ENCODE measurements at places on chromosomes 11 and 22. TPM values are rescaled to one million over a fixed set of nuclear protein-coding genes. Genes with fewer than 3 reads are reported as not detected.

DNA sequence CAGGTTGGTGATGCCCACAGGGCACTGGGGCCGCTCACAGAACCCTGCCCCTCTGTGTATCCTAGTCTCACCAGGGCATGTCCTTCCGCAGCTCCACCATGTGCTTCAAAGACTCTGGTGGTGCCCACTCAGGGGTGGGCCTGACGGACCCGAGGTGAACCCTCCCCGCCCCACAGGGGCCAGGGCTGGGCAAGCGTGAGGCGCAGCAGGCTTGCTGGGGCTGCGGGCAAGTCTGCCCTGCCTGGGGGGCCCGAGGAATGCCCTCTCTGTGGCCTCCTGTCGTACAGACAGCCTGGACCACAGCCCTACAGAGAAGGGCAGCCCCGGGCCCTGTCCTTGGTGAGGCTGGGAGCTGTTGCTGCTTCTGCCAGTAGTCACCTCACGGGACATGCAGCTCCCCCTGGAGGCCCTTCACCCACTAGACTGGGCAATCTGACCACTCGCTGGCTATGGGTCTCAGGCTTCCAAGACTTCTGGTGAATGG is 40.2 kb downstream of the TBX1 start:
- no peak for DNase-seq

DNA sequence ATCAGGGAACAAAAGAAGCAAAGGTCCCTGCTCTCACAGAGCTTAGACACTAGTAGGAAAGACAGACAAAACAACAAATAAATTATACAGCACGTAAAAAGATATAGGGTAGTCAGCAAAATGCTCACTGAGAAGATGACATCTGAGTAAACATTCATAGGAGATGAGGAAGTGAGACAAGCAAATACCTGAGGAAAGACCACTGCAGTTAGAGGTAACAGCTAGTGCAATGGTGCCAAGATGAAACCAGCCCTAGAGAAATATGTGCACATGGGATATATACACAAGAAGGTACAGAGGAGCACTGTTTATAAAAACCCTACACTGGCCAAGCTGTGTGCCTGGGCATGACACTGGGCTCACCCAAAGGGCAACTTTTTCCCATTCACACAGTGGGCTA is 9.8 kb downstream of the CYP2R1 start:
- DNase-seq, result no peak

DNA sequence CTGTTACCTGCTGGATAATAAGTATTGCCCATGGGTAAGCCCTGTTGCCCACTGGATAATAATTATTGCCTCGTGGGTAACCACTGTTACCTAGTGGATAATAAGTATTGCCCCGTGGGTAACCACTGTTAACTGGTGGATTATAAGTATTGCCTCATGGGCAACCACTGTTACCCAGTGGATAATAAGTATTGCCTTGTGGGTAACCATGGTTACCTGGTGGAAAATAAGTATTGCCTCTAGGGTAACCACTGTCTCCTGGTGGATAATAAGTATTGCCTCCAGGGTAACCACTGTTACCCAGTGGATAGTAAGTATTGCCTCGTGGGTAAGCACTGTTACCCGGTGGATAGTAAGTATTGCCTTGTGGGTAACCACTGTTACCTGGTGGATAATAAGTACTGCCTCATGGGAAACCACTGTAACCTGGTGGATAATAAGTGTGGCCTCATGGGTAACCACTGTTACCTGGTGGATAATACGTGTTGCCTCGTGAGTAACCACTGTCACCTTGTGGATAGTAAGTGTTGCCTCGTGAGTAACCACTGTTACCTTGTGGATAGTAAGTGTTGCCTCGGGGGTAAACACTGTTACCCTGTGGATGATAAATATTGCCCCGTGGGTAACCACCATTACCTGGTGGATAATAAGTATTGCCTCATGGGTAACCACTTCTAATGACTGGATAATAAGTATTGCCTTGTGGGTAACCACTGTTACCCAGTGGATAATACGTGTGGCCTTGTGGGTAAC is 29.0 kb upstream of the NXPE4 start:
- no peak for DNase-seq

The GVQW3 gene
- 9.9 TPM for total RNA-seq

The NCR3LG1 gene
- 12.3 TPM for total RNA-seq

The GUCY1A2 gene
- total RNA-seq, result 13.2 TPM

The SERPINH1 gene
- total RNA-seq, result 151 TPM

GRCh38 chr11:125513705-125514265 is 17.7 kb upstream of the FEZ1 start:
- DNase-seq, result no peak

DNA sequence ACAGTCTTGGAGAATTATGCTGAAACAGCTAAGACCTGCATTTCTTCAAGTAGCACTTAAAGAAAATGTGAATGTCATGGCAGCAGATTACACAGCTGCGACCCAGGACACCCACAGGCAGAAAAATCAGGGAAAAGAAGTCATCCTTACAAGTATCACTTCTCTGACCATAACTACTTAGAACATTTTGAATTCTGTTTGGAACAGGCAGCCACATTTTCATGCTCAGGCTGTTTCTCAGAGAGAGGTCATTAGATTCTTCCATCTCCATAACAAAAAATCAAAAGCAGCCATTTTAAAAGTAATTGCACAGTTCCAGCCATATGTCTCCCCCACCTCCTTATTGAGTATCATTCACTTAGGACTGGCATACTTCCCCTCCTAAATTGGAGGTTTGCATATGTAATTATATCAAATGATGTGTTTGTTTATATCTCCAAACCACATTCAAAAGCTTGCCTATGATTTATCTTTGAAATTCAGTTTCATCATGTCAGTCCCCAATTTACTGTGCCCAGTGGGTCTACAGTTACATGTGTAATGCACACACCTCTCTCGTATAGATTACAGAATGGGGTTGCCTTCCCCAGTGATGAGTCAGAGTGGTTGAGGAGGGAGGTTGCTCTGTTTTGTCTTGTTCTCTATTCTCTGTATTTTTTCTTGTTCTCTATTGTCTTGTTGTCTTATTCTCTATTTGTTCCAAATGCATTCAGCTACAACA is 276.5 kb upstream of the MTNR1B start:
- DNase-seq, result no peak

The CELSR1 gene
- 27.8 TPM for total RNA-seq

- no peak for DNase-seq
Measured at GRCh38 chr11:2951231-2952110, 22.3 kb upstream of the PHLDA2 start.

DNA sequence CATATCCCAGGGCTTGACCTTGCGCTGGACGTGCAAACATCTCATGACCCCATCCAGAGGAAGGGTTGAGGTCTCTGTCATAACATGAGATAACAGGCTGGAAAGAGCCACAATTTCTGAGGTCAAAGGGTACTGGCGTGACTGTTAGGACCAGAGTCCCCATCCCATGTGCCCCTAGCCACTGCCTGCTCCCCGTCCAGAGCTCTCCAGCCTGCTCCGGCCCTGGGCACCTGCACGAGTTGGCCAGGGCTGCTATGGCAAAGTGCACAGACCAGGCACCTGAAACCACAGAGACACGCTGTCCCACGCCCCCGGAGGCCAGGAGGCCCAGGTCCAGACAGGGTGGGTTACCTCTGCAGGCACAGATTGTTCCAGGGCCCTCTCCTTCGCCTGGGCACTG is 58.9 kb downstream of the SHANK2 start:
- no peak for DNase-seq

DNA sequence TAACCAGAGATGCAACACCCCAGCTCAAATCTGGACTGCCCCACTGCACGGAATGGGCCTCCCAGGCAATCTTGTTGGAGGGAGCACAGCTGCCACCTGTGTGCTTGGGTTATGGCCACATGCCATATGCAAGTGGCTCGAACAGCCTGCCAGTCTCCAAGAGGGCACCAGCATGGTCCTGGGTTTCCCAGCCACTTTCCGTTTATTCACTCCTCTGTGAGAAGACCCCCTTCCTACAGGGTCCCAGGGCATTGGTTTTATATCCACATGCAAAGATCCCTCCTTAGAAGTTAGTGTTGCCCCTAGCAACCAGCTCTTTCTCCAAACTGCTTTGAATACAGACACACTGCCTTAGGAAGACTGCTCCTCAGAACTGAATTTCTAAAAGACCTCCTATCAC is 487.8 kb downstream of the BUD13 start:
- no peak for DNase-seq

The LMO2 gene
- 13.0 TPM for total RNA-seq

DNA sequence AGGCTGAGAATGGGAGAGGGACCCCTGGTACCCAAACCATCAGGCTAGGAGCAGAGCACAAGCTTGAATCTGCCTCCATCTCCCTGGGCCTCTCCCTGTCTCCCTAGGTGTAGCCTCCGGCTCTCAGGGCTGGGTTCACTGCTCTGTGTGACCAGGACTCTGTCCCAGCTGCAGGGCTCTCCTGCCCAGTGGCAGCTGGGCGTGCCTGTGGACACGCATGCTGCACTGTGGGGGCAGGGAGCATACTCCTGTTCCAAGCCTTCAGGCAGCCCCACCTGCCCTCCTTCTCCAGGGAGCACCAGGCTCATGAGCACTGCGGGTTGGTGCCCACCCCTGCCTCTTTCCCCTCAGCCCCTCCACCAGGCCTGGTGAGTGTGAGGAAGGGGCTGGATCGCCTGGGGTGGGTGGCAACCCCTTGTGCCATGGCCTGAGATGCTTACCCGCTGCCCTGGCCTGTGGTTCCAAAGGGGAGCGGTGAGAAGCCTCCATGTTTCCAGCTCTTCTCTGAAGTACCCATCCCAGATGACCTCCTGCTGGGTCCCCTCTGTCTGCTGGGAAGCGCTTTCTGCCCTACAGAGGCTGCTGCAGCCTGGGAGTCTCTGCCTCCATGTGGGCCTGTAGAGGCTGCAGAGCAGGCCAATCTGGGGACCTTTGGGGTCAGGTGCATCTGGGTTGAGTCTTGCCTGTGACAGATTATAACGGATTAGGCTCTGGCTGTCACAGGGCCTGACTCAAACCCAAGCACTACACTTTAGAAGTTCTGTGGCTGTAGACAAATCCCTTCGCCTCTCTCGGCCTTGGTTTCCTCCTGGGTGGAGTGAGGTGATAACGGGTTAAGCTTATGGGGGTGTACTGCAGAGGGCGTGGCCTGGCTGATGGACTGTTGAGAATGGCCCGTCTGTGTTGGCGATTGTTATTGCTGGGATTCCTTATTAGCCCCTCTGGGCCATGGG is 43.7 kb downstream of the WNT11 start:
- no peak for DNase-seq

DNA sequence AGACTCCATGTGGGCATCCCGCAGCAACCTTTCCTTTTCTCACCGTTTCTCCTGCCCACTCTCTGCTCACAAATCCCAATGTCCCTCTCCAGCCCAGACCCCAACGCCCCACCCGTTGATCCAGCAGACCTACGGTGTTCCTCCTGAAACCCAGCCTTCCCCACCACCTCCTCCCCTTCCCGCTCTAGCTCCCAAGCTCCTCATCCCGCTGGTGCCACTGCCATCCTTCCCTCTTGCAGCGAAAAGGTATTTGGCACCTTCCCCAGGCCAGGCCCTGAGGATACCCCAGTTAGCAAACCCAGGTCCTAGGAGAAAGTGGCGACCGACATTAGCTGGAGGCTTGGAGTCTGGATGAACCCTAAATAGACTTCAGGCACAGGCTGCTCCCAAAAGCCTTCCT is 84.0 kb upstream of the RTL6 start:
- peak; percentile 58 for DNase-seq

The MUC5B gene
- total RNA-seq, result 0.48 TPM

DNA sequence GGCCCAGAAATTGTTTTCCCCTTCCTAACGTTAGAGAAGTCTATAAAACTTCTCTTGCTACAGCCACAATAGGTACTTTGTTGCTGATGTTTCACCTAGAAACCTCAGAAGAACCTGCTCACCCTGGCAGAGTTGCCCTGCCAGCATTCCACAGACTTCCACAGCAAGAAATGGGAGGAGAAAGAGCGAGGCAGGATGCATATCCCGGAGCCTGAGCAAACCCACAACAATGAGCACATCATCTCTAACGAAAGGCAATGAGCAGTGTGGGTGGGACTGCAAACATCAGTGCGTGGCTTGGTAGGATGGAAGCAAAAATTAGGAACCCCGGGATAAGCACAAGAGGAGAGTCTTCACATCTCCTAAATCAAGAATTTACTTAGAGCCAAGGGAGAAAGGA is 892.3 kb downstream of the OPCML start:
- DNase-seq, result no peak

GRCh38 chr11:83069441-83070043 is 2.2 kb downstream of the RAB30 start:
- DNase-seq, result no peak

The OR2AG2 gene
- total RNA-seq, result not detected

- no peak for DNase-seq
Measured at GRCh38 chr11:11391796-11392463, 38.9 kb upstream of the CSNK2A3 start.

The ZNF143 gene
- total RNA-seq, result 30.3 TPM

- no peak for DNase-seq
Measured at GRCh38 chr11:63564056-63564774, 1.0 kb upstream of the PLAAT2 start.

GRCh38 chr22:31977939-31978338 is 33.6 kb downstream of the YWHAH start:
- DNase-seq, result no peak

The MMP11 gene
- 17.8 TPM for total RNA-seq

GRCh38 chr11:10993186-10993585 is 135.3 kb upstream of the ZBED5 start:
- no peak for DNase-seq

- DNase-seq, result no peak
Measured at GRCh38 chr11:45525393-45525792, 140.0 kb downstream of the CHST1 start.

GRCh38 chr11:112656772-112657428 is 304.3 kb upstream of the NCAM1 start:
- DNase-seq, result no peak

DNA sequence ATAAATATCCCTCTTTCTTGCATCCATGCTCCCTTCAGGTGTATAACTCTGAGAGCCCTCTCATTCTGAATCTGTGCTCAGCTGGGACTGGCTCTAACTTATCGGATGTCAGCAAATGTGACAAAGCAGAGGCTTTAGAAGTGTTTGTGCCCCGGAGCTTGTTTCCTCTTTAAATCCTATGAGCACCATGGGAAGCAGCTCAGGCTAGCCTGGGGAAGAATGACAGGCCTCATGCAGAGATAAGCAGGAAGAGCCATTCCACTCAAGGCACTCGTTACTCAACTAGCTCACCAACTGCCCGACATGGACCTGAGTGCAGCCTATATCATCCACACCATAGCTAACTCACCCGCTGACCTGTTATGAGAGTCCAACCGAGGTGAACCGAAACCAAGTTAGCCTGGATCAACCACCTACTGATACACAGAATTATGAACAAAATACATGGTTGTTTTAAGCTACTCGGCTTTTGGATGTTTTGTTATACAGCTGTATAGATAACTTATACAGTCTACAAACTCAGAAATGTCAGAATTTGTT is 990.7 kb downstream of the NTM start:
- no peak for DNase-seq

GRCh38 chr11:11247086-11247485 is 106.0 kb downstream of the CSNK2A3 start:
- DNase-seq, result no peak

The SLCO2B1 gene
- 5.6 TPM for total RNA-seq

Measured in type B pancreatic cell (in vitro differentiated cells).